ENCODE measurements at places on chromosomes 12 and 14.

DNA sequence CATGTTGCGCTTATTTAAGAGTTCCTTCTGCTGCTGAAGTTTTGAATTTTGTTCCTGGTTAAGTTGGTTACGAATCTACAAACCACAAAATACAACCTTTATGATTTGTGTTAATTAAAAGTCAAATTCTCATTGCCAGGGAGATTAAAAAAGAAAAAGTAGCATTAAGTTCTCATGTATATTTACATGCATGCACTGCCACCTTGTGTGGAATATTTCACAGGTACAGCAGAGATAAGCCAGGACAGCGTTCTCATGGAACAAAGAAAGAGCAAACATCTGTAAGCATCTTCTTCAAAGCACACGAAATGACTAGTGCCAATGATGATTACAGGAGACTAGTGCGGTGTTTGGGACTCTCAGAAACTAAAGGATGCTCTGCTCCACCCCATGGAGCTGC, 34.2 kb downstream of the ZFYVE21 start:
- DNase-seq, result no peak

- DNase-seq, result no peak
Measured at GRCh38 chr12:105939181-105939721, 199.5 kb downstream of the NUAK1 start.

GRCh38 chr14:89773644-89774316, 180.8 kb downstream of the EFCAB11 start:
- DNase-seq, result peak; percentile 76

DNA sequence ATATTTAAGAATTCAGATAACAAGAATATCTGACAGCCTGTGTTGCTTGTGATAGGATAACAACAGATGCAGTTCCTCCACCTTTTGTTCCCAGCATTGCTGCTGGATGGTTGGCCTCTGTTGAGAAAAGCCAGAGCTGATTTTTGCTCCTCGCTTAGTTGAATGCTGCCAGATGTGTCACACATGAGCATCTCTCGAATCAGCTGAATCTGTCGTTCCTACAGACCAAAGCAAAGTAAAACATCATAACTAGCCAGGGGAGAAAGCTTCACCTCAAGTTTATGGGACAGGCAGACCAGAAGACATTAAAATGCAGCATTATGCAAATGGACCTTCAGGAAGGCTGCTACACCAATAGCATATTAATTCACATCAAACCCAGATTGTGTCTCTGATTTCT, 20.1 kb downstream of the RACGAP1 start:
- DNase-seq, result no peak

DNA sequence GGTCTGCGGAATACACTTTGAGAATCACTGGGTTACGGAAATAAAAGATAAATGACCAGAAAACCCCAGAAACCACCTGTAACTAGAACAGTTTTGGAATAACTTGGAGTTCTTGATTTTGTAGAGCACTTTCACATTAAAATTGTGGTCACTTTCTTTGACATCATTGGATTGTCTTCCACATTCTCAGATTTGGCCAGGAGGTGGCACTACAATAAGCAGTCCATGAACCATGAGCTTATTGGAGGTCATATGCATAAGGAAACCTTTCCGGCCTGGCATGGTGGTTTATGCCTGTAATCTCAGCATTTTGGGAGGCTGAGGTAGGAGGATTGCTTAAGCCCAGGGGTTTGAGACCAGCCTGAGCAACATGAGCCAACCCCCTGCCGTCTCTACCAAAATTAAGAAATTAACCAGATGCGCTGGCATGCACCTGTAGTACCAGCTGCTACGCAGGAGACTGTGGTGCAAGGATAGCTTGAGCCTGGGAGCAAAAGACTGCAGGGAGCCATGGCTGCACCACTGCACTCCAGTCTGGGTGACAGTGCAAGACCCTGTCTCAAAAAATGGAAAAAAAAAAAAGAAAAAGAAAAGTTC, 107.7 kb upstream of the CAND1 start:
- peak; percentile 4 for DNase-seq

GRCh38 chr12:108515916-108516315, 839 bp downstream of the FICD start:
- DNase-seq, result no peak

DNA sequence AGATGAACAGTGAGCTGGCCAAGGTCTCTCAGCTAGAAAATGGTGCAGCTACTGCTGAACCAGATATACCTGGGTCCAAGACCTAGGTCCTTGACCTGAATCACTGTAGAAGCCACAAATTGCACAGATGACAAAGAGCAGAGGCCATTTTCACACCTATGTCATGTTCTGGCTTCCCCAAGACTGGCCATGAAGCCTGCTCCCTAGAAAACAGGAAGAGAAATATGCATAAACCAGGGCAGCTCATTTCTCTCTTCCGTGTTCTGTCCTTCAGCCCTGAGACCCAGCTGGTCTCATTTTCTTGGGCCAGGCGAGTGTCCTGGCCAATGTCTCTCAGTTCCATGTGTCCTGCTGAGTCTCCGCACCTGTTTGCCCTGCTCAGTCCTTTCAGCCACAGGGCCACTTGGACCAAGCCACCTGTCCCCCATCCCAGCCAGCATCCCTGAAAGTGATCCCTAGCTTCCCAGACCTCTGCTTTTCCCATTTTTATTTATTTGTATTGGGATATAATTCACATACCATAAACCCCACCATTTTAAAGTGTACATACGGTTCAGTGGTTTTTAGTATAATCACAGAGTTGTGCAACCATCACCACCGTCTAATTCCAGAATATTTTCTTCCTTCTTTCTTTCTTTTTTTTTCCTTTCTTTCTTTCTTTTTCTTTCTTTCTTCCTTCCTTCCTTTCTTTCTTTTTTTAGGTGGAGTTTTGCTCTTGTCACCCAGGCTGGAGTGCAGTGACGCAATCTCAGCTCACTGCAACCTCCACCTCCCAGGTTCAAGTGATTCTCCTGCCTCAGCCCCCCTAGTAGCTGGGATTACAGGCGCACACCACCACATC, 27.0 kb downstream of the P2RX7 start:
- DNase-seq, result no peak

GRCh38 chr12:94621662-94622359, 28.5 kb downstream of the TMCC3 start:
- no peak for DNase-seq

DNA sequence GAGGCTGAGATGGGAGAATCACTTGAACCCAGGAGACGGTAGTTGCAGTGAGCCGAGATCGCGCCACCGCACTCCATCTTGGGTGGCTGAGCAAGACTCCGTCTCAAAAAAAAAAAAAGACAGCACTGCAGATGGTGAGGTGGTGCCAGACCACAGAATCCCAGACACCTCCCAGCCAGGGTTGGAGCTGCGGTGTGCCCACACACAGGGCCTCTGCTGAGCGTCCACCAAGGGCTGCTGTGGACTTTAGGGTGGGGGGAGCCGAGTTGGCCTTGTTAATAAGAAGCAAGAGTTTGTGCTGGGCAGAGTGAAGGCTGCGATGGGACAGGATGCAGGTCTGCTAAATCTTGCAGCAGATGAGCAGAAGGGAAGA, 14.2 kb downstream of the KMT5A start:
- no peak for DNase-seq
